ENCODE measurements at places on chromosomes 5 and 9.

- DNase-seq, result no peak
Observed at GRCh38 chr5:170104299-170104698, 1.4 kb upstream of the FOXI1 start.

DNA sequence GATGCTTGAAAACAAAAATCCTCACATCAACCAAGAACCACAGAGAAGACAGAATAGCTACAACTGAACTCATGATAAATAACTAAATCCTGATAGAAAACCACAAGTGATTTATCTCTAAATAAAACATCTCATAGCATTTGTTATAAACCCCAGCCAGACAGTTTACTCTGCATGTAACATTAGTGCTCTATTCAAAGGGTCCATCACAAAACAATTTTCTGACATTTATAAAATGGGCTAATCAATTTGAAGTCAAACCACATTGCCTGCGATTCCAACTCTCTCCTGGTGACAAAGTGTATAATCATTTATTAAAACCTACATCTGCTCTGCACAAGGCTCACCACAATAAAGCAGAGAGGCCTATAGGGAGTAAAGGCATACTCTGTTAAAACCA is 49.8 kb downstream of the UIMC1 start:
- DNase-seq, result no peak

- no peak for DNase-seq
Observed at GRCh38 chr9:70571258-70571657, 156.8 kb upstream of the KLF9 start.

DNA sequence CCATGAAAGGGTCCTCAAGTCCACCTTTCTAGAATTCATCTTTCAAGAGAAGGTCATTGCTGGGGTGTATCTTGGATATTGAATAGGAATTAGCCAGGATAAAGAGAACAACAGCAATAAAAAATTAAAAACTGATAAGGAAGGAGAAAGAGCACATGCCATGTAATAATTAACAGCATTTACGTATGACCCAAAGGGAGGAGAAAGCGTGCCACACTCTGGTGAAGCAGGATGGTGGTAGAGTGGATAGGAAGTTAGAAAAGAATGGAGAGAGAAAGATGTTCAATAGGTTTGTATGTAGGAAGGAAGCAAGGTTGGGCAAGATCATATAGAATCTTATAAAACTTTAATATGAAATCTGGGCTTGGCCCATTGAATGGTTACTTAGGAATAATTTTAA is 751.5 kb downstream of the MAT2B start:
- DNase-seq, result no peak

GRCh38 chr5:178788381-178789085 is 58.1 kb upstream of the ZNF354A start:
- no peak for DNase-seq

- DNase-seq, result no peak
Observed at GRCh38 chr9:137744632-137745183, 125.9 kb downstream of the EHMT1 start.

DNA sequence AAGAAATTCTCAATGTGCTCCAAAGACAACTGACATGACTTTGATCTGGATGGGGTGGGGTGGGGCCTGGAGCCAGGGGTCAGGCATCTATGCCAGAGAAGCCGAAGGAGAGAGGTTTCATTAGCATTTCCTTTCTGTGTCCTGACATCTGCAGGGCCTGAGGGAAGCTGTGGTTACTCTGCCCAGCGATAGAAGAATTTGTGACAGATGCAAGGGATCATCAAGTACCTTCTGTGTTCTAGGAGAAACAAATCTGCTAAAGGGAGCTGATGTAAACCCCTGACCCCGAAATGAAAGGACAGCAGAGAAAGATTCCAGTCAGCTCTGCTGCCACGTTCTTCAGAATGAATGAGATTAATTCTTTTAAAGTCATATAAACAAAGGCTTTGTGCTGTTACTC is 335.7 kb downstream of the PRELID2 start:
- DNase-seq, result no peak

GRCh38 chr5:10169359-10169758 is 80.3 kb downstream of the ATPSCKMT start:
- DNase-seq, result no peak

- DNase-seq, result no peak
Observed at GRCh38 chr9:73871636-73872035, 625.5 kb upstream of the RORB start.

GRCh38 chr5:179278119-179278518 is 67.1 kb downstream of the ADAMTS2 start:
- no peak for DNase-seq

DNA sequence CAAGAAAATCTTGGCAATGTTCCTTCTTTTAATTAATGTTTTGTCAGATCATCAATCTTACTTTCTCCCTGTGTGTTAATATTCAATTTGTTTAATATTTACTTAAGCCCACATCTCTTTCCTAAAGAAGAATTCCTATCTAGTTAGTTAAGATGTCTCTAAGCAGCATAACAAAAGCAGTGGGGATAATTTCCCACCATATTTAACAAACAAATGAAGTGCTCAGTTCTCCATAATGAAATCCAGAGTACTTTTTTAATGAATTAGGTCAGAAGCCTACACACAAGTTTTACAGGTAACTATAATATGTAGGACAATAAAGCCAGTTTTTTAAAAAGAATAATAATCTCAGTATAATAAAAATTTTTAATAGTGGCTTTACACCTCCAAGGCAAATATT is 1918.8 kb downstream of the EFNA5 start:
- no peak for DNase-seq

GRCh38 chr5:150621301-150621700 is 19.2 kb upstream of the SYNPO start:
- no peak for DNase-seq

- no peak for DNase-seq
Observed at GRCh38 chr5:95191330-95191729, 93.6 kb downstream of the MCTP1 start.

GRCh38 chr9:36874921-36875320 is 159.1 kb downstream of the PAX5 start:
- no peak for DNase-seq

DNA sequence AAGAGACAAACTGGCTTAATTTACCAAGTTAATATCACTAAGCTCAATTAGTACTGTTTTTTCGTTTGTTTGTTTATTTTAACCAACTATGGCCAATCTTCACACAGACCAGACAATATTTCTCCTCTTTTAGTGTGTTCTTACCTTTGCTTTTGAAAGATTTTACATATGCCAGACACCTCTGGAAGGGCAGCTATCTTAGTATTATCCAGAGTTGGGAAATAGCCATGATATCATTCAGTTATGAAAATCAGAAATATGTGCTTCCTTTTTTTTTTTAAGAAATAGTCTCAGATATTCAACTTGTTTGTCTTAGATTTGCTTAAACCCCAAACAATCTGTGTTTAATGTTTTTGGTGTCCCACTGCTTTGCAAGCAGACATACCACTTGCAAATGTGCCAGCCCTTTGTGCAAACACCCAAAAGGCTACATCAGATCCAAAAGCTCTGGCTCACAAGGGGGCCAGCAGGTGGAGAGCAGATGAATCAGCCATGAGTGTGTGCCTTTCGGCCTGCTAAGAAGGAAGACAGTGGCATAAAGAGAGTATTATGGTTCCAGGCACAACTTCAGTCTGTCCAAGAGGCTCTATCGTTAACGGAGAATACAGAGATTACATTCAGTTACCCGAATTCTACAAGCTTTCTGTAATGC is 147.6 kb downstream of the EFNA5 start:
- DNase-seq, result no peak

DNA sequence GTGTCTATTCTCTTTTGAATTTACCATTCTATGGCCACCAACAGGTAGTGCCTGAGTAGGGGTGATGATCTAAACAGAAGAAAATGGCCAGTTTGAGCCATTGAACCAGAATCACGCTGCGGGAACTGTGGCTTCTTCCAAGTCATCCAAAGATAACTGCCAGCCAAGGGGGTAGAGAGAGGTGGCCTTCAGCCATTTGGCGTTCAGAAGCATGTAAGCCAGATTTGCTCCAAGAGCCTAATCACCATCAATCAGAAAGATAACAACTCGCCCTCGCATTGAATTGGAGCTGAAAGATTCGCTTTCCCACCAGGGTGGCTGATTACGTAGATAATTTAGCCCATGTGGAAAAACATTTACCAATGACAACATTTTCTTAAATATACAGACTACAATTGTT is 1302.7 kb upstream of the DMAC1 start:
- no peak for DNase-seq

DNA sequence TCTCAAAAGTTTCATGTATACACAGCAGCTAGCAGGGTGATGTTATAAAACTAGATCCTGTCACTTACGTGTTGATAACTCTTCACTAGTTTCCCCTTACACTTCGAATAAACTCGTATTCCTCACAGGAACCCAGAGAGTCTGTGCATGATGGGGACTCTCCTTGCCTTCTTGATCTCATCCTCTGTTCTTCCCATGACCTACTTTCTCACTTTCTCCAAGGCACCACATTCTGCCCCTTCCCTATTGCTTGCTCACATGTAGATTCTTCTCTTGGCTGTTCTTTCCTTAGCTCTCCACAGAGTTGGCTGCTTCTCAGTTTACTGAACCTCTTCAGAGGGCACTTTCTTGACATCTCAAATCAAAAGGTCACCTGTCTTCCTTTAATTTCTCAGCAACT is 1.2 kb upstream of the AOPEP start:
- no peak for DNase-seq

GRCh38 chr5:179154991-179155955 is 95.1 kb downstream of the ZNF354C start:
- no peak for DNase-seq
